ENCODE measurements at places on chromosomes 1 and 21.

GRCh38 chr1:64161357-64161941 is 42.0 kb upstream of the UBE2U start:
- peak; percentile 91 for DNase-seq

- no peak for DNase-seq
Observed at GRCh38 chr1:5727191-5727590, 265.0 kb downstream of the NPHP4 start.

DNA sequence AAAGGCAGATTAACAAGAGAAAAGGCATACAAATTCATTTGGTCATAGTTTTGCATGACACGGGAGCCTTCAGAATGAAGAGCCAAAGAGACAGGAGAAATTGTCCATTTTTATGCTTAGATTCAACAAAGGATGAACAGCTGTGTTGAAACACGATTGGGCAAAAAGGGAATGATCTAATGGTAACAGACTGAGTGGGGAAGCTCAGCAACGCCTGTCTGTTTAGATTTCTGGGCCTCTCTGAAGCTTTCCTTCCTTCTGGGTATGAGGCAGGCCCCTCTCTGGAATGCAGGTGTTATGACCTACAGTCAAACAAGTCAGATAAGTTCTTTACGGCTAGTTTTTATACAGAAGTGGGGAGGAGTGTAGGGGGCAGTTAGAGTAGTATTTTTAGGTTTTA is 154.6 kb downstream of the RGS7 start:
- DNase-seq = no peak

- no peak for DNase-seq
Observed at GRCh38 chr1:154788886-154789285, 81.2 kb downstream of the KCNN3 start.

- peak; percentile 60 for DNase-seq
Observed at GRCh38 chr1:164637461-164638375, 78.7 kb downstream of the PBX1 start.

DNA sequence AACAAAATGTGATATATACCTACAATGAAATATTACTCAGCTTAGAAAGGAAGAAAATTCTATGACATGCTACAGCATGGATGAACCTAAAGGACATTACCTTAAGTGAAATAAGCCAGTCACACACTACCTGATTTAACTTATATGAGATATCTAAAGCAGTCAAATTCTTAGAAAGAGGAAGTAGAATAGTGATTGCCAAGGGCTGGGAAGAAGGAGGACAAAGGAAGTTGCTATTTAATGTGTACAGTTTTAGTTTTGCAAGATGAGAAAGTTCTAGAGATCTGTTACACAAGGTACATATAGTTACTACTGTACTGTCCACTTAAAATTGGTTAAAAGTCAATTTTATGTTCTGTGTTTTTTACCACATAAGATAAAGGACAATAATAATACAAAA is 87.5 kb upstream of the KCTD3 start:
- DNase-seq = no peak

- DNase-seq = peak; percentile 0
Observed at GRCh38 chr1:109677459-109677858, 9.6 kb downstream of the GSTM2 start.

DNA sequence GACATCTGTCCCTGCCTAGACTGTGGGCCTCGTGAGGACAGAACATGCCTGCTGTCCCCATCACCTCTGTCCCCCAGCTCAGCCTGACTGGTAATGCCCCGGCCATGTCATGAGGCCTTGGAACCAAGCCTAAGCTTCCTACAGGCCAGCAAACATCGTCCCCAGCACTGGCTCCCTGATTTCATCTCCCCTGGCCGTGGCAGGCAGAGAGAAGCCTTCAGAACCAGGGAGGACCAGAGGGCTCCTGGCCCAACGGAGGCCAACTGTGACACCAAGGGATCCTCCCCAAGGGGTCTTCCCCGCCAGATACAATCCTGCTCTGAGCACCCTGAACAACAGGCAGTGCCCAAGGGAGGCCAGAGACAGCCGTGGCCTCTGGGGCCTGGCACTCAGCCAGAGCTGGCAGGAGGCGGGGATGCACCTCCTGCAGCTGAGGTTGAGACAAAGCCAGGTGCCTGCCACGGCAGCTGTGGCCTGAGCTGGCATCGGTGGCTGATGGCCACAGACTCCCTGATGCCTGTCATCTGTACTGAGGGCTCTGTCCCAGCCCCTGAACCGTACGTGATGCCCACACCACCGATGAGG is 9.9 kb upstream of the NPHP4 start:
- no peak for DNase-seq

- DNase-seq = peak; percentile 57
Observed at GRCh38 chr1:93735722-93736121, 54.1 kb upstream of the BCAR3 start.

DNA sequence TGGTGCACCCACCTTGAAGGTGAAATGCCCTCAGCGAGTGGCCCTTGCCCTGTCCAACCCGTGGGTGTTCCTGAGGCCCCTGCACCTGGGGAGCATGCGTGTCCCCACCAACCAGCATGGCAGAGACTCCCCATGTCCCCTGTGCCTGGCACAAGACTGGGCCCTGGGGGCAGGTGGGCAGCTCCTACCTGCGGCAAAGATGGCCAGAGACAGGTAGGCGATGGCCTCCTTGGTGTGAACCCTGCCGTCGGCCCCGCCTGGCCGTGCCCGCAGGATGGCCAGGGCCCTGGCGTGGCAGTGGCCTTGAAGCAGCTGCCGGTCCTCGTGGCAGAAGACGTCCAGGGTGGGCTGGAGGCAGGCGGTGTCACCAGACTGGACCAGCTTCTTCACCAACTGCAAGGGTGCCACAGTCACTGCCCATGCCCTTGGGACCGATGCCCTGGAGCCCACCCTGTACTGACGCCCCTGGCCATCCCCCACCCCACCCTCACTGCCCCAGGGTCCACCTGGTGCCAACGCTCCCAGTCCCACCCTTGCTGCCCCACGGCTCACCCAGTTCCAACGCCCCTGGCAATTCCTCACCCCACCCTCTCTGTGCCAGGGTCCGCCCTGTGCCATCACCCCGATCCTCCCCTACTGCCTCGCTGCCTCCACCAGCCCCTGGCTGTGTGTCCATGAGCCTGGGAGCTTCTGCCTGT is 15.7 kb downstream of the TTC34 start:
- no peak for DNase-seq

GRCh38 chr1:186152620-186153239 is 222.3 kb downstream of the TPR start:
- peak; percentile 68 for DNase-seq

- DNase-seq = no peak
Observed at GRCh38 chr1:16083486-16083885, 10.0 kb upstream of the FAM131C start.

GRCh38 chr1:246271516-246271915 is 235.6 kb downstream of the SMYD3 start:
- no peak for DNase-seq

DNA sequence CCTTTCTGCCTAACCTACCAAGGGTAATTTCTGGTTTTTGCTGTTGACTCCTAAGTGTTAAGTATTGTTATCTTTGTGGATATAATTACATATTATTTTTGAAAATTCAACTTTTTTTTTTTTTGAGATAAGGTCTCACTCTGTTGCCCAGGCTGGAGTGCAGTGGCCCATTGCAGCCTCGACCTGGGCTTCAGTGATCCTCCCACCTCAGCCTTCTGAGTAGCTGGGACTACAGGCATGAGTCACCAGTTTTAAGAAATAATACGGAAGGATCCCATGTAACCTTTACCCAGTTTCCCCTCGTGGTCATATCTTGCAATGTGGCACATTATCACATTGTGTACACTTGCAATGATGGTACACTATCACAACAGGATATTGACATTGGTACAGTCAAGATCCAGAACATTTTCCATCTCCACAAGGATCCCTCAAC is 3.1 kb downstream of the CHD1L start:
- DNase-seq = no peak

Measured in fibroblast of gingiva (primary cell).